ENCODE measurements at places on chromosomes 3 and 15.

GRCh38 chr15:33068511-33068990 is 126.0 kb downstream of the FMN1 start:
- DNase-seq = no peak

DNA sequence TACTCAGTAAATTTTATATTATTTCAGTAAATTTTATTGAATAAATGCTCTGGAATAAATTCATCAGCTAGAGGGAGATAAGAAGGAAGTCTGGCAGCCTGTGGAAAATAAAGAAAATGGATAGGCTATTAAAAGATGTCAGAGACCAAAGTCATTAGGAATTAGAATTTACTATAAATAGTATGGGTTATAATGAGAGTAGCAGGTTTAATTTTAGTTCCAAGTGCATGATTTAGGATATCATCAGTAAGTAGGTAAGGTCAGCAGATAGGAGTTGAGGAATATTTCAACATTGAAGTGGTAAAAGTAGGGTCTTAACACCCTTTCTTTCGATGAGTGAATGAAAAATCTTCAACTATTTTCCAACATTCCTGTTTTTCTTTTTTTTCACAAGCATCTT is 64.6 kb downstream of the SNRPN start:
- no peak for DNase-seq

DNA sequence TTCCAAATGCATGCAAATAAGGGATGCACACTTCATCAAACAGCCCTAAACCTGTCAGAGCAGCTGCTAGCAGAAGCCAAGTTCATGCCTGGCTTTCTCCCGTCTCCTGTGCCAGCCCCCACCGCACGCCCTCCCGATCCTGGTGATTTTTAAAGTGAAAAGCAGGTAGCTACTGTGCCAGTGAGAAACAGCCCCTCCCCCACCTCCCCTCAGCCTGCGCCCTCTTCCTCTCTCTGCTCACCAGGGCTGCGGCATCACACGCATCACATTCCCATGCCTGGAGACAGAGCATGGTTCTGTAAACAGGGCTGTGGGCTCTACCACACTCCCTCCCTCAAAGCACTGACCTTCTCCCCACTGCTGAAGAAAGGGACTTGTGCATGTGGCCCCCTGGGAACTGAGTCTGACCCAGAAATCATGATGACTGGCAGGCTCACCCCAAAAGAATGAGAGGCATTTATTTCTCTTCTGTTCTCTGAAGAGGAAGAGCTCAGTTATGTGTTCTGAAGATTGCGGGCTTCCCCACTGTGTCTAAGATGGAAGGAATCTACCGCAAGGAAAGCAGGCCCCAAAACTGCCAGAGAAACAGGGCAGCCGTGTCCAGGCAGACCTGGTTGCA is 14.5 kb upstream of the SLC6A1 start:
- no peak for DNase-seq

- no peak for DNase-seq
These were observed 5.6 kb downstream of the VGLL3 start for GRCh38 chr3:86985181-86985826.

DNA sequence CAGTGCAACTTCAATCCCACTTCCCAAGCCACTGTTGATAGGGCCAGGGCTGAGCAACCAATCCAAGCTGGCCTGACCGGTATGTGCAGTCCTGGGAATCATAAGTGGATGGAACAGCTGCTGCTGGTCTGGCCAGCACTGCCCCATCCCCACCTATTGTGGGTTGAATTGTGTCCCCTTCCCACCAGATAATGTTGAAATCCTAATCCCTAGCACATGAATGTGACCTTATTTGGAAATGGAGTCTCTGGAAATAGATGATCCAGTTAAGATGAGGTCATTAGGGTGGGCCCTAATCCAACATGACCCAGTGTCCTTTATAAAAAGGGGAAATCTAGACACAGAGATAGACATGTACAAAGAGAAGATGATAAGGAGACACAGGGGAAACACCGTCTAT is 13.7 kb upstream of the PDIA5 start:
- no peak for DNase-seq

DNA sequence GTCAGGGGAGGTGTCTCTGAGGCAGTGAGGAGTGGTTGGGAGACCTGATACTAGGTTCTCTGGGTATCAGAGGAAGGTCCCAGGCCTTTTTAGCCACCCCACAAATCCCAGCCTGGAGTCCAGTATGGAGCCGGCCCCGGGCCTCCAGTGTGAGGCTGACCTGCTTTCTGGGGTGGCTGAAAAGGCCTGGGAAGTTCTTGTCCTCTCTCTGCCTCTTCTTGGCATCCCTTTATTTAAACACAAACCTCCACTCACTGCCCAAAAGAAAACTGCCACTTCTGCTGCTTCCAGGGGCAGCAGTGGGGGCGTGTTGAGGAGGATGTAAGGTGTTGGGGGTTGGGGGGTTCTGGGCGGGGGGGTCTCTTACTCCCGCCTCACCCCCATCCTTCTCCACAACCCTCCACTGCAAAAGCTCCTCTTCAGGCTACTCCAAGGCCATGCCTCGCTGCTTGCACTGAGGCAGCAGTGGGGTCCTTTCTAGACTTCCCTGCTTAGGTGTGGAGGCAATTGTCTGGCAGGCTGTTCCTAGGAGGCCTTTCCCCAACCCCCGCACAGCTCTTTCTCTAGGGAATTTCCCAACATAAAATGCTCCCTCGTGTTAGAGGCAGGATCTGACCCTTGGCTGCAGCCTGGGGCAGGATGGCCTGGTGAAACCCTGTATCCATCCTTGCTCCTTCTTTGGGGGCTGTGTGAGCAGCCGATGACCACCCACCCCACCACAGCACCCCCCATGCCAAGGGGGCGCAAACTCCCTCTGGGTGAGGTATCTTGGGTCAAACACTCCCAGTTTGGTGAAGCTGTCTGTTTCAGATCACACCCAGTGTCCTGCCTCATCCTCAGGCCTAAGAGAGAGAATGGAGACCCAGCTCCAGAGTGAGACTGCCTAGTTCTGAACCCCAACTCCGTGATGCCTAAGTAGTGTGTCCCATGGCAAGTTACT is 12.1 kb upstream of the RAD18 start:
- no peak for DNase-seq

- DNase-seq = no peak
These were observed 27.6 kb upstream of the SLC28A1 start for GRCh38 chr15:84856731-84857417.

- DNase-seq = no peak
These were observed 251.9 kb upstream of the HES1 start for GRCh38 chr3:193884027-193884426.

DNA sequence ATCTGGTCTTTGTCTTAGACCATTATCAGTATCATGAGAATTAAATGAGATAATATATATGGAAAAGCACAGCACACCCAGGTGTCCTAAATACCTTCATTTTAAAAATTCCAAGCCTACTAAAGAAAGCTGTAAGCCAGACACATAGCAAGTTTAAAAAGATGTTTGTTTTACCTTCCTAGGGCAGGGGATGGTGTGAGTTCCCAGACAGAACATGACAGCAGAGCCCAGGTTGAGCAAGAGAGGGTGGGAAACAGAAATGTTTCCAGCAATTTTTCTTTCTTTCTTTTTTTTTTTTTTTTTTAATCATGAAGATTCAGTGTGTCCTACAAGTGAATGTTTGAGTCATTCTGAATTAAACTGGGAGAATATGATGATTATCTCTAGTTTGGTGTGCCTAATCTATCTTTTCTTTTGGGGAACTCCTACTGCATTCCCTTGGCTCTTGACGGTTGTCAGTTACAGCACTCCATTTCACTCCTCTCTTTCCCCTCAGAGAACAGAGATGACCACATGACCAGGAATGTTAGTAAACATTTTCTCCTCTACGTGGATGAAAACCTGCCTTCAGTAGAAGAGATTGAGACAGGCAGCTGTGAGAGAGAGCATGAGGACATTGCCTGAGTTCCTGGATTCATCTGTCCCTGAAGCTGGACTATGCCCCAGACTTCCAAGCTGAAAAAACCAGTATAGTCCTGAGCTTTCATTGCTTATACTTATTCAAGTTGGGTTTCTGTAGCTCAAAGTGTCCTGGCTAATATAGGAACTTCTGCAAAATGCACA is 54.5 kb upstream of the ARL14 start:
- no peak for DNase-seq

DNA sequence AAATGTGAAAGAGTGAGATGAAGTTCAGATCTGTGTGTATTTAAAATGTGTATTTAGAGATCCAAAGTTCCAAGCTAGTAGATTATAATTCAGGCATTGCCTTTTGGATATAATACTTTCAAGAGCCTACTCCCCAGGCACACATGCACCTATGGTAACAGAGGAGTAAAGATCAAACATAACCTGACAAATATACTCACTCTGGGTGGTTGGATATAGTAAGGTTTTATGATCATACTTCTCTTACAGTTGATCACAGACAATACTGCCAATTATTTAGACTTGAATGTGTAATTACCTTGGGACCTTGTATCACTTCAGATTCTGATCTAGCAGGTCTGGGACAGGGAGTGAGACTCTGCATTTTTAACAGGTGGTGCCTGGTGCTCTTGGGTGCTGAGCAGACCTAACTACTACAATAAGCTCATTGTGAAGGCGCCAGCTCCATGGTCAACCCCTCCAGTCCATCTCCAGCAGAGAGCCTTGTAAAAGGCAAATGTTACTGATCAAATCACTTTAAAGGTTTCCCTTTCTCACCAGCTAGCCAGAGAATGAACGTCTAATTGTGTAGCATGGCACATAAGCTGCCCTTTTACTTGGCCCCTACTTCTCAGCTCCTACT is 55.5 kb downstream of the NBEAL2 start:
- DNase-seq = no peak

- no peak for DNase-seq
These were observed 7.9 kb upstream of the SOX2 start for GRCh38 chr3:181703601-181704420.

GRCh38 chr15:67096546-67097294 is 31.3 kb downstream of the SMAD3 start:
- no peak for DNase-seq

DNA sequence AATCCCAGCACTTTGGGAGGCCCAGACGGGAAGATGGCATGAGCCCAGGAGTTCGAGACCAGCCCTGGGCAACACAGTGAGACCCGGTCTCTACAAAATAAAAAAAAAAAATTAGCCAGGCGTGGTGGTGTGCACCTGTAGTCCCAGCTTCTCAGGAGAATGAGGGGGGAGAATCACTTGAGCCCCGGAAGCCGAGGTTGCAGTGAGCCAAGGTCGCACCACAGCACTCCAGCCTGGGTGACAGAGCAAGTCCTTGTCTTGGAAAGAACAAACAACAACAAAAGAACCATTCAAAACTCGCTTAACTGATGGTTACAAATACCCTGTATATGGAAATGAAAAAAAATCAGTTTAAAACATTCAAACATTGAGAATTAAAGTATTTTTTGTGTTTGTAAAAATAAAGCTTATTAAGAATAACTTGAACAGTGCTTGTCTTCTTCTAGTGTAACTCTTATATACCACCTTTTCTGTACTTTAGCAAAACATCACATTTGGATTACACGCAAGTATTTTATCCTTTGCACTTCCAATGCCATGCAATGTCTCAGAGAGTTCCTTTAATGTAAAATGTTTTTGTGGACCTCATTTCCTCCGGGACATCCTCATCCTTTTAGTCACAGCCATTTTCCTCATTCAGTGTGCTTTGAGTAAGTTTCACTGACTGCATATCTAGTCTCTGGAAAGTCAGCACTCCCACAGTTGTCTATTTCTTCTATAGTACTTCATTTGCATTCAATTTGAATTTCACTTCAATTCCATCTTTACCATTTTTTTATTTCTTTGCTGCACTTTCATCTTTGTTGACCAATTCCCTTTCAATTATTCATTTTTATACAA is 113.0 kb upstream of the GOLGA8J start:
- DNase-seq = no peak

GRCh38 chr15:96213045-96213444 is 117.5 kb upstream of the NR2F2 start:
- DNase-seq = no peak

GRCh38 chr3:153069598-153070510 is 92.2 kb upstream of the RAP2B start:
- no peak for DNase-seq

- no peak for DNase-seq
These were observed 2.7 kb upstream of the GNB4 start for GRCh38 chr3:179453967-179454366.

GRCh38 chr3:194261581-194262063 is 89.5 kb downstream of the CPN2 start:
- no peak for DNase-seq

DNA sequence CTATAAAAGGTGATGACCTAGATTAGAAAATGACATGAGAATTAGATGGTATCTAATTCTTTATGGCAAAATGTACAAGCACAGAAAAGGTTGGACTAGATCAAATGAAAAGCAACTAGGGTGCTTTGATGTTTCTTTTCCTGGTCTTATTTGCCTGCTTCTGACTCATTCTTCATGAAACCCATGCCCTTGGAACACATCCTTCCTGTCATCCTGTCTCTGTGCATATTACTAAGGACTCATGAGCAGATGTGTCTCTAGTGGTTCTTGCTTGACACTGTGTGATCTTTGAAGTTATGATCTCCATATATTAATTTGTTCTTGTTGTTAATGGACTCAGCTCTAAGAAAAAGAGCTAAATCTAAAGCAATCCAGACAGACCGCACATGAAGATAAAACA is 314.0 kb downstream of the ERC2 start:
- DNase-seq = no peak

GRCh38 chr3:17891139-17891856 is 148.9 kb upstream of the TBC1D5 start:
- DNase-seq = no peak

- DNase-seq = no peak
These were observed 5.2 kb downstream of the LCMT2 start for GRCh38 chr15:43325039-43325684.

GRCh38 chr3:40780925-40781406 is 256.2 kb downstream of the ZNF621 start:
- DNase-seq = no peak

- DNase-seq = no peak
These were observed 225.6 kb upstream of the TBC1D5 start for GRCh38 chr3:17967953-17968607.

- no peak for DNase-seq
These were observed 59.6 kb downstream of the MAGI1 start for GRCh38 chr3:65979162-65979561.

DNA sequence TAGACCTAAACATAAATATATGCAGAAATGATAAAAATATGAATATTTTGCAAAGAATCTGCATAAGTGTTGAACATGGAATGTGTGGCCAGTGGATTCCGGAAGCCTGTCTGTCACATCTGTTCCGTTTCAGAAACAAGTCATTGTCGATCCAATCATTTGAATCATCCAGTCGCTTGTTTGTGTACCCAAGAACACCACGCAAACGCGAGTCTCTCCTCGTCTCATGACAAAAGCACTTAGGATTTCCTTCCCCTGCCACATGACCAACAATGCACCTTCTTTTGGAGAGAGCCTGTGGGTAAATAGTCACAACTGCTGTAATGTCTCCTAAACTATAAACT is 80.2 kb downstream of the FMN1 start:
- no peak for DNase-seq

DNA sequence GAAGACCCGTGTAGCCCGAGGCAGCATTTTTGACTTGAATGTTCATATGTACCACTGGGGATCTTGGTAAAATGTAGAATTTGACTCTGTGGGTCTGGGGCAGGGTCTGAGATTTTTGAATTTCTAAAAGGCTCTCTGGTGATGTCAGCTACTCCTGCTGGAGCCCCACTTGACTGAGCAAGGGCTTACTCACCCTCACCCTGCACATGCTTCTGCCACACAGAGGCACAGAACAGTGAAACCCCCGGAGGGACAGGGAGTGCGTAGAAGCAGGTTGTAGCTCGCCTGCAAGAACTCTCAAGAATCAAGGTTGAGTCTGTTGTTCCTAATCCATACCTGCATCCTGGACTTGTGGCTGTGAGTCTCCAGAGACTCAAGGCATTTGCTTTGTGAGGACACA is 41.1 kb downstream of the SLCO3A1 start:
- no peak for DNase-seq

GRCh38 chr15:67495585-67495984 is 25.3 kb upstream of the C15orf61 start:
- DNase-seq = no peak

All from D721Med (cell line).